ENCODE measurements at places on chromosomes 6 and 20.

- DNase-seq = no peak
Measured at GRCh38 chr20:48597521-48598302, 230.1 kb downstream of the PREX1 start.

DNA sequence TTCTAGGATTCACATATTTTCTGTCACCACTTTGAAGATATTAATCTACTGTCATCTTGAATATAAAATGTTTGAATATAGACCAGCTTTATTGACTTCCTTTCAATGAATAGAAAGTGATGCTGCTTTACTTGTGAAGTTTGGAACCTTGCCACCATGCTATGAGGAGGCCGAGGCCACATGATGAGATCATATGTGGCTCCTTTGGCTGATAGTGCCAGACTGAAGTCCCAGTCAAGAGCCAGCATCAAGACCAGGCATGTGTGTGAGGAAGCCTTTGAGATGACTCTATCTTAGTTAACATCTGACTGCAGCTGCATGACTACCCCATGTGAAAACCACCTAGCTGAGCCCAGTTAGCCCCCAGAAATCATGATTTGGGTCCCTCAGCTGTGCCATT lies 169.5 kb downstream of the OTOR start:
- no peak for DNase-seq

GRCh38 chr20:56323656-56324055 lies 35.1 kb upstream of the FAM210B start:
- no peak for DNase-seq

DNA sequence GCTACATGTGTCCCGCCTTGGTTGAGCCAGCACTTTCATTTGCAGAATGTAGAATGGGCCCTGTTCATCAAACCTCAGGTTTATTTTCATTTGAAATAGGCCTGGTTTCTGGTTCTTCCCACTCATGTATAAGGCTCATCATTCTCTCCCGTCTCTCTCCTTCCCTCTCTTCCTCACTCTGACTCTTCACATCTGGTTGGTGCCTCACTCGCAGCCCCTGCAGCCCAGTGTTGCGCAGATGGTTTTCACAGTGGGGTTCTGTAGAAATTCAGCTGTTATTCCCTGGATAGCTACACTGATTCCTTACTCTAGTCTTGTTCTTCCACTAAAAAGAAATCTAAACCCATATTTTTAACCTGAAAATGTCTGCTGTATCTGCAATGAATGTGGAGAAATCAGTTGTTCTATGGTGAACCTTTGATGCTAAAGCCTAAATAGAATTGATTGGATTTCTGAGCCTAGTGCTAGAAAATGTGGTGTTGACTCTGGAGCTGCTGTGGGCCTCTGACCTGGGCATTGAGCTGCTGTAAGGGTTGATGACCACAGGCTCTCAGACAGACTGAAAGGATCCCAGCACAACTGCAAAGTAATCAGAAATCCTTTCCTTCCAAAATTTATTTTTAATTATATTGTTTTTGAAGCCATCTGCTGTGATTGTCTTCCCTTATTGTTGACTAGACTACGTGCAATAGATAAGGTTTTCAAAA lies 150.3 kb downstream of the TMEM242 start:
- DNase-seq = no peak

DNA sequence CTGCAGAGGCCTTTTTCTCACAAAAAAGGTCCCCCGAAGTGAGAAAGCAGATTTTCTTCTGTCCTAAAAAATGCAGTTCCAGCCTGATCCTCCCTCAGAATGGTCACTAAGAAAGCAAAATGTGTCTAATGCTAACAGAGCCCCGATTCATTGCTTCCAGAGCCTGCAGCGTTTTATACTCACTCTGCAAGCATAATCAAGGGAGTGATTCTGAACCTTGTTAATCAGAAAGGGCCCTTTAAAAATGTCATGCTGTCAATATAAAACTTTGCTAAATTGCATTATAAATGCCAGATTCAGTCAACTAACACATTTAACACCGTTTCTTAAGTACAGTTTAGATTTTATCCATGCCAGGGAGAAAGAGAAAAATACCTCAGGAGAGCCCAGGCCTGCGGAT lies 202.8 kb downstream of the CD83 start:
- DNase-seq = no peak

- no peak for DNase-seq
Measured at GRCh38 chr6:142746524-142746923, 198.5 kb downstream of the HIVEP2 start.

GRCh38 chr20:3865887-3866407 lies 19.3 kb downstream of the MAVS start:
- no peak for DNase-seq

GRCh38 chr20:42857446-42857845 lies 332.3 kb downstream of the PTPRT start:
- no peak for DNase-seq

GRCh38 chr6:156877126-156877863 lies 100.1 kb downstream of the ARID1B start:
- DNase-seq = no peak

GRCh38 chr6:108946695-108947094 lies 98.5 kb downstream of the ARMC2 start:
- DNase-seq = no peak

DNA sequence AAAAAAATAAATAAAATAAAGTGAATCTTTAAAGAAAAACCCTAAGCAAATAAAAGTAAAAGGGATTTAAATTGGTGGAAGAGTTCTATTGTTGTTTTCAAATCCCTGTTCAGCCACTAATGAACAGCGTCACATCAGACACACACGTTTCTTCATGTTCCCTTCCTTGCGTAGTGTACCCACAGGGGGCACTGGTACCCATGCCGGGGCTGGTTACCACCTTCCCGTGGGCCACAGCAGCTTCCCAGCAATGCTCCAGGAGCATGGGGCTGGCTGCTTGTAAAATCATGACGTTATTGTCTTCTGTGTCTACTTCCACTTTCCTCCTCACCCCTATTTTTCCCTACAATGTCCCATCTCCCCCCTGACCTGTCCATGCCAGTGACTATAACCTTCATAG lies 988.7 kb downstream of the KIF16B start:
- no peak for DNase-seq

DNA sequence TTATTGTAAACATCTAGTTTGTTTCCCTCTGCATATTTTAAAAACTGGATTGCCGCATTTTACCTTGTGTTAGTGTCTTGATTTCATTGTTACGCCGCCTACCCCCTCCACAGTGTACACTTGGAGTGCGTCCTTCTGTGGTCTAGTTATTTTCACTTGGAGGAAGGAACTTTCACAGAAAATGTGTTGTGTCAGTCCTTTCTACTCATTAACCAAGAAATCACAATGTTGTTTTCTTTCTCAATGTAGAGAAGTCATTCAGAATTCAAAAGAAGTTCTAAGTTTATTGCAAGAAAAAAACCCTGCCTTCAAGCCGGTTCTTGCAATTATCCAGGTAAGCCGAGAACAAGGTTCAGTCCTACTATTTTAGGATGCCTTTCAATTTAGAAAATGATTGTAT lies 10.3 kb downstream of the MTHFD1L start:
- DNase-seq = no peak

GRCh38 chr6:109008537-109009235 lies 86.0 kb downstream of the SESN1 start:
- no peak for DNase-seq

DNA sequence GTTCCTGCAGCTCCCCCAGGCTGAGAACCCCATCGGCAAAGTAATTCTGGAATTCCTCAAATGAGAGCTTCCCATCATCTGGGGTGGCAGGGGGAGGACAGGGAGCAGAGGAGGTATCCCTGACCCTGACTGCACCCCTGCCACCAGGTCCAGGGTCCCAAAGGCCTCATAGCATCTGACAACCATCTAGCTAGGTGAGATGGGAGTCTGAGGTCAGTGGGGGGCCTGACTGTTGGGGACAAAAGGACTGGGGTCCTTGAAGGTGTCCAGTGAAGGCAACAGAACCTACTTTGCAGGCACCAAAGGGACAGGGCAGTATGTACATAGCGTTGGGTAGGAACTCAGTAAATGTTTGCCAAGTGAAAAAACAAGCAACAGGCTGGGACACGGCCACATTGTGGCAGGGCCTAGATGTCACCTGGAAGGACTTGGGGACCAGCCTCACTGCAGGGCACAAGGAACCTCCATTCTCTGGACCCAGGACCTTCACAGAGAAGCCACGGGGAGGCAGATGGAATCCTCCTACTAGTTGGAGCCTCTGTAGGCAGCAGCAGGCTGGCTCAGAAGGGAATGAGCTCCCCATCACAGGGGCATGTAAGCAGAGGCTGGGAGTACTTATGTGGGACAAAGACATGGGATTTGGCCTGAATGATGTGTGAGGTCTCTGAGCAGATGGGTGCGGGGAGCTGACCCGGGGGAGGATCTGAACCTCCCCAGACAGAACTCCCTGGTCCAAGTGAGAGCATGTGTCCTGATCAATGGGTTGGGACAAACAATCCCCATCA lies 3.3 kb downstream of the NECAB3 start:
- no peak for DNase-seq

Data from NCI-H226 (cell line).